Lower lobe of right lung (tissue), 2 donors: ENCODE measurements at places on chromosomes 16 and 17.

DNA sequence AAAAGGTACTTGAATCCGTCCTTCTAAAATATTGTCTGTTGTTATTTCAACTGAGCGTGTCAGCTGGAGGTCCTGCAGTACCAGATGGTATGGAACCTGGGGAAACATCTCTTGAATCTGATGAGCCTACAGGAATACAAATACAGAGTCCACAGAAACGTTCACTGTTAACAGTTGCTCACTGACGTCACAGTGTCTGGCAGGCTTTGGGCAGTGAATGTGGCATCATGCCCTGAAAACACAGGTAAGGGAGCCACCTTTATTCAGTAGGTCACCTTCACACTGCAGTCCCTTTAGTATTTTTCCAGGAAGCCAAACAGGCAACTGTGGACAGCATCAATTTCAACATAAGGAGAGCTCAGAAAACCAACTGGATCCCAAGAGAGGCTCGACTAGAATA lies 56.1 kb downstream of the AMFR start:
- no peak for DNase-seq

GRCh38 chr16:89588413-89589109 lies 13.0 kb downstream of the CPNE7 start:
- DNase-seq: no peak

DNA sequence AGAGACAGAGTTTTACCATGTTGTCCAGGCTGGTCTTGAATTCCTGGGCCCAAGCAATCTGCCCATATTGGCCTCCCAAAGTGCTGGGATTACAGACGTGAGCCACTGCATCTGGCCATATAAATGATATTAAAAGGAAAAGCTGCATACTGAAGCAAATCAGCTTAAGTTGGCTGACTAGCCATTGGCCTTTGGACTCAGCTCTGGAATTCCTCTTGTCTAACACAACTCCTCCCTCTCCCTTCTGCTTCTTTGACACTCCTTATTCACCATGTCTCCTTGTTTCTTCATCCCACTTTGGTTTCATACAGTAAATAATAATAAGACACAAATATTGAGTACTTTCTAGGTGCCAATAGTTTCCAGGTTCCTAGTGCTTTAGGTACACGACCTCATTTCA lies 7.5 kb downstream of the KRT12 start:
- no peak for DNase-seq

DNA sequence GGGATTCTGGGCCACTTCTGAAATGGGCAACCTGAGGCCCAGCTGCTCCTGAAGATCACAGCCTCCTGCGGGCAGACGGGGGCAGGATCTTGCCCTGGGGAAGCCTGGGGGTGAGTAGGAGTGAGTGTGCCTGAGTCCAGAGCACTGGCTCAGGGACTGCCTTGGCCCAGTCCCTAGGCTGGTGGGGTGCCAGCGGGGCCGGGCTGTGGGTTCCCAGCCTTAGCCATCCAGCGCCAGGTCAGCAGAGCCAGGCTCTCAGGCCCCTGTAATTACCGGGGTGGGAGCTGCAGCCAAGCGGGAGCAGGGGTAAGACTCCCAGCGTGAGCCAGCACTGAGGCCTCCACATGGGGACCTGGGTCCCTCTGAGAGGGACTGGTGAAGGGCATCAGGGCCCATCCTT lies 8.2 kb downstream of the SPNS2 start:
- no peak for DNase-seq

DNA sequence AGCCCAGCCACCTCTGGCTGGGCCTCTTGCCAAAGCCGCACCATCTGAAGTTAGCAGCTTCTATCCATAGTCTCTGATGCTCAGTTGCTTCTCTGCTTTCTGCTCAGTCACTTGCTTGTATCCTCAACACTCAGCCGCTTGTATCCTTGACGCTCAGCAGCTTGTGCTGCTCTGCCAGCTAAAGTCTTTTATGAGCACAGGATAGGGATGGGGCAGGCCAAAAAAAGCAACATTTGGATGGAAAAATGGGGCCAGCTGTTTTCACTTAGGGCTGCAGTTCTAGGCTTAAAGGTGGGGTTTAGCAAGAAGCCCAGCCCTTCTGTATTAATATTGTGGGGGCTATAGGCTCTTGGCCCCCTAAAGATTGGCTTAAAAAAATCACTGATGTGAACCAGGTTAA lies 739.4 kb downstream of the CDH8 start:
- no peak for DNase-seq

GRCh38 chr17:48406936-48407567 lies 23.0 kb downstream of the SKAP1 start:
- DNase-seq: no peak

DNA sequence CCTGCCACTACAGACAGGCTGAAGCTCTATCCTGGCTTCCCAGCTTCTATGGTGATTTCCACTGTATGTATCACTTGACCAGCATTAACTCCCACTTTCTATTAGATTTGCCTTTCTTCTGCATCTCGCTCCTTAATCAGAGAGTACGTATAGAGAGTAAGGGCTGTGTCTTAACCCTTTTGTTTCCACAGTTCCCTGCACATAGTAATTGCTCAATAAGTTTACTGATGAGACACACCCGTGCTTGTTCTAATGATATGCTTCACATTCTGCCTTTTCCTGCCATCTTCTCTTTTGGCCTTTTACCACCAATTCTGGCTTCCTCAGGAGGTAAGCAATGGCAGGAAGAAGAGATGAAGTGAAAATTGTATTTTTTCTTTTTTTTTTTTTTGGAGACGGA lies 20.6 kb upstream of the USP36 start:
- DNase-seq: no peak
